ENCODE measurements at places on chromosomes 7 and 10. TPM values are rescaled to one million over a fixed set of nuclear protein-coding genes. Genes with fewer than 3 reads are reported as not detected.

SPDYE1 gene
- total RNA-seq = not detected

BICC1 gene
- total RNA-seq = 2.5 TPM

PAOX gene
- 9.3 TPM for total RNA-seq

PRF1 gene
- 2.7 TPM for total RNA-seq

NRG3 gene
- total RNA-seq = 0.18 TPM

WDFY4 gene
- total RNA-seq = 4.6 TPM

- no peak for DNase-seq
These were observed 253.2 kb downstream of the POLR1F start for GRCh38 chr7:19455623-19456022.

- no peak for DNase-seq
These were observed 79.4 kb upstream of the NXPH1 start for GRCh38 chr7:8353991-8354390.

- DNase-seq = no peak
These were observed 2.3 kb downstream of the COA1 start for GRCh38 chr7:43727003-43727402.

- no peak for DNase-seq
These were observed 86.3 kb upstream of the STEAP1B start for GRCh38 chr7:22586101-22586785.

GRCh38 chr10:112442063-112442462 lies 4.7 kb downstream of the ZDHHC6 start:
- no peak for DNase-seq

GRCh38 chr7:104936546-104936945 lies 77.5 kb upstream of the KMT2E start:
- DNase-seq = no peak

GRCh38 chr7:35415411-35415822 lies 161.5 kb upstream of the TBX20 start:
- DNase-seq = no peak

Data from left colon (tissue), 2 donors.